ENCODE measurements at places on chromosomes 2 and 18. TPM values are rescaled to one million over a fixed set of nuclear protein-coding genes. Genes with fewer than 3 reads are reported as not detected.

PIEZO2 gene
- polyA plus RNA-seq: 24.5 TPM

RESP18 gene
- polyA plus RNA-seq: not detected

FHOD3 gene
- polyA plus RNA-seq: 1.4 TPM

ACMSD gene
- 3.6 TPM for polyA plus RNA-seq

RANBP2 gene
- 13.5 TPM for polyA plus RNA-seq

LGALSL gene
- 27.9 TPM for polyA plus RNA-seq

KCNG3 gene
- not detected for polyA plus RNA-seq

SERPINB13 gene
- not detected for polyA plus RNA-seq

CBLN2 gene
- 0.56 TPM for polyA plus RNA-seq

DNA sequence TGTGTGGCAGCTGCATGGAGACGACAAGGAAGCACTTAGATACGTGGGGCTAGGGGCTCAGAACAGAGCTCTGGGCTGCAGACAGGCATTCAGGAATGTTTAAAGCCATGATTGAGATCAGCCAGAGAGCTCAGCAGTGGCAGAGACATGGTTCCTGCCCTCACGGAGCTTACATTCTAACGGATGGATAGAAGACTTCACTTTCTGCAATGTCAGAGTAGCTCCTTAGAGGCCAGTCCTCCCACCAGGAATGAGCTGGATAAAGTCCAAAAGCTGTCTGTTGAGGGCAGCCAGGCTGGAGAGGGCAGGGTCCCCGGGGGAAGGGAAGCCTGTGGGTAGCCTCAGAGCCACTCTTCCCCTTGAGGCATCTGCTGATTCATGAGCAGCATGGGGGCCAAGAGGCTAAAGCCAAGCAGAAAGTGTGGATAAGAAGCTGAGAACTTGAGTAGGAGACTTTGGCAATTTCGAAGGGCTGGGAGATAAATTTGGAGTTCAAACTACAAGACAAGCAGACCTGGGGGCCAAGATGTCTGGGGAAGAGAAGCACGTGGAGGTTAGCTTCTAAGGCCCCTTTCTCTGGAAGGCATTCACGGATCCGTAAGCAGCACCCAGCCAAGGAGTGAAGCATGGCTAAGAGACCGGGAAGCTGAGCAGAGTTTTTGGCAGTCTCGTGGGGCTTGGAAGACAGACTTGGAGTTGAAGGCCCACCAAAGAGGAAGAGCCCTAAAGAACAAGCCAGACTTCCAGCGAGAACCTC is 9.7 kb upstream of the CIB4 start:
- H3K4me1 ChIP-seq: peaks cover 45% of the 10 kb centered on the region
- no peak overlapping the region for H3K4me3 ChIP-seq
- no peaks in the 10 kb centered on the region for H3K36me3 ChIP-seq
- peak overlapping the region; percentile 90 for H3K27ac ChIP-seq
- no peaks in the 10 kb centered on the region for H3K27me3 ChIP-seq

GRCh38 chr18:65876310-65876709 is 125.5 kb downstream of the CDH7 start:
- no peak overlapping the region for H3K27ac ChIP-seq
- no peaks in the 10 kb centered on the region for H3K36me3 ChIP-seq
- no peaks in the 10 kb centered on the region for H3K4me1 ChIP-seq
- DNase-seq: no peak

DNA sequence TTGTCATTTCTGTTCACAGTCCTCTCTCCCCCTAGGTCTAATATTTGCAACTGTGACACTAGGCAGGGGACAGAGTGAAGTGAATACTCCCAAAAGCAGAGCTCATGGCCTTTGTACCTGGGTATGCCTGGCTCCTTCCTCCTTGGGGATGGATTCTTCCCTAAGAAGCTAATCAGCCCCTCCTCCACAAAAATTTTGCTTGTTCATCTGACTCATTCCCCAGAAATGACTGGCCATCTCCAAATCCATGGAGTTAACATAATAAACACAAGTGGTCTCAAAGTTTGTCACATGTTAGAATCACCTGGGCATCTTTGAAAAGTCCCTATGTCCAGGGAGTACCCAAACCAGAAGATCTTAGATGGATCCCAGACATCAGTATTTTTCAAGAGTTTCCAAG is 65.3 kb downstream of the SUCLG1 start:
- no peak overlapping the region for H3K4me3 ChIP-seq
- no peaks in the 10 kb centered on the region for H3K4me1 ChIP-seq
- H3K27me3 ChIP-seq: no peaks in the 10 kb centered on the region
- no peak overlapping the region for H3K27ac ChIP-seq
- DNase-seq: no peak

GRCh38 chr2:270861-271260 is 6.1 kb downstream of the ACP1 start:
- DNase-seq: no peak
- peaks cover 4% of the 10 kb centered on the region for H3K4me1 ChIP-seq
- no peaks in the 10 kb centered on the region for H3K27me3 ChIP-seq
- H3K4me3 ChIP-seq: no peak overlapping the region
- no peak overlapping the region for H3K27ac ChIP-seq

DNA sequence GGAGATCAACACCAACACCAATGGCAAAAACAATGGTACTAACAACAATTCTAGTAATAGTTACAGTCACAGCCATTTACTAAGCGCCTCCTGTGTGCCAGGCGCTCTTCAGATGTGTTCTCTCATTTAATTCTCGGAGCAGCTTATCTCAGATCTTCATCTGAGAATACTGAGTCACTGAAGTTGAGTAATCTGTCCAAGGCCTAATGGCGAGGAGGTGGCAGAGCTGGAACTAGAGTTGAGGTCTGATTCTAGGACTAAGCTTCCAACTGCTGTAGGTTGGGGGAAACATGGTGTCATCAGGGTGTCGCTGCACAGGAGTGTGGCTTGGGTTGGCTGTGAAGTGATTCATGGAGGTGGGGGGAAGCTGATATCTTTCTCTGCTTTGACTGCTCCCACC is 156.1 kb downstream of the DYSF start:
- peaks cover 7% of the 10 kb centered on the region for H3K27me3 ChIP-seq
- DNase-seq: no peak
- H3K27ac ChIP-seq: no peak overlapping the region
- no peak overlapping the region for H3K4me3 ChIP-seq
- H3K36me3 ChIP-seq: no peaks in the 10 kb centered on the region

- no peaks in the 10 kb centered on the region for H3K27me3 ChIP-seq
- no peaks in the 10 kb centered on the region for H3K36me3 ChIP-seq
- H3K4me3 ChIP-seq: no peak overlapping the region
- H3K27ac ChIP-seq: peak overlapping the region; percentile 7
- no peak for DNase-seq
These were observed 369.7 kb downstream of the OSR1 start for GRCh38 chr2:18988631-18989232.

- no peak overlapping the region for H3K4me3 ChIP-seq
- no peak overlapping the region for H3K27ac ChIP-seq
- no peaks in the 10 kb centered on the region for H3K4me1 ChIP-seq
- no peaks in the 10 kb centered on the region for H3K27me3 ChIP-seq
- H3K36me3 ChIP-seq: no peaks in the 10 kb centered on the region
- DNase-seq: no peak
These were observed 416.0 kb upstream of the NETO1 start for GRCh38 chr18:73283788-73284187.

DNA sequence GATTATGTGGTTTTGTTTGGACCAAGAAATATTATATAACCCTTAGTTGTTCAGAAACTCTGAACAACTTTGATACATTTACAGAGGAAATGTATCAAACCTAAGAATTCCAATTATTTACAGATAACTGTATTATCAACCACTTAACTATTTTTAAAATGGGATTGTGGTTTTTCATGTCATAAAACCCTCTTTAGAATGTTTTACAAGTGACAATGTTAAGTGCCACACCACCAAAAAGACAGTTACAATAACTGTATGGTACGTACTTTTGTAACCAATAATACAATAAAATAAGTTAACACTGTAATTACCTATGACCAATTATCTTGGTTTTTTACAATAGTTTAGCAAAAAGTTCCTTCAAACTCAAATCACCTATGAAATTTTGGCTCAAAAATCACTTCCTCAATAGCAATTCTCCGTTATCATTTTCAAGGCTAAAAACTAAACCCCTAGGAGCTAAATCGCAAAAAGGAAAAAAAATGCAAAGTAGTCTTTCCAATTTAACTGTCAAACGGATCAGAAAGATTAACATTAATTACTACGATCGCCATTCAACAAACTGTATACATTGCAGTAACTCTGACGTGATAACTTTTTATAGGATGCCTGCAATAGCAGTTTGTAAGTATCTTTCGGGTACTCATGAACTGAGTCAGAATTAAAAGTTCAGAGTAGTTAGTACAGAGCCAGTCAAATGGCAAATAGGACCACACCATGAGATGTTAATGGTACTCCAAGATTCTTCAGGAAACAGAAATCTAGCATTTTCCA is 1.5 kb downstream of the ROCK1 start:
- peak overlapping the region; percentile 98 for H3K27ac ChIP-seq
- peak overlapping the region; percentile 79 for H3K4me3 ChIP-seq
- no peak for DNase-seq
- H3K36me3 ChIP-seq: no peaks in the 10 kb centered on the region
- peaks cover 15% of the 10 kb centered on the region for H3K4me1 ChIP-seq

DNA sequence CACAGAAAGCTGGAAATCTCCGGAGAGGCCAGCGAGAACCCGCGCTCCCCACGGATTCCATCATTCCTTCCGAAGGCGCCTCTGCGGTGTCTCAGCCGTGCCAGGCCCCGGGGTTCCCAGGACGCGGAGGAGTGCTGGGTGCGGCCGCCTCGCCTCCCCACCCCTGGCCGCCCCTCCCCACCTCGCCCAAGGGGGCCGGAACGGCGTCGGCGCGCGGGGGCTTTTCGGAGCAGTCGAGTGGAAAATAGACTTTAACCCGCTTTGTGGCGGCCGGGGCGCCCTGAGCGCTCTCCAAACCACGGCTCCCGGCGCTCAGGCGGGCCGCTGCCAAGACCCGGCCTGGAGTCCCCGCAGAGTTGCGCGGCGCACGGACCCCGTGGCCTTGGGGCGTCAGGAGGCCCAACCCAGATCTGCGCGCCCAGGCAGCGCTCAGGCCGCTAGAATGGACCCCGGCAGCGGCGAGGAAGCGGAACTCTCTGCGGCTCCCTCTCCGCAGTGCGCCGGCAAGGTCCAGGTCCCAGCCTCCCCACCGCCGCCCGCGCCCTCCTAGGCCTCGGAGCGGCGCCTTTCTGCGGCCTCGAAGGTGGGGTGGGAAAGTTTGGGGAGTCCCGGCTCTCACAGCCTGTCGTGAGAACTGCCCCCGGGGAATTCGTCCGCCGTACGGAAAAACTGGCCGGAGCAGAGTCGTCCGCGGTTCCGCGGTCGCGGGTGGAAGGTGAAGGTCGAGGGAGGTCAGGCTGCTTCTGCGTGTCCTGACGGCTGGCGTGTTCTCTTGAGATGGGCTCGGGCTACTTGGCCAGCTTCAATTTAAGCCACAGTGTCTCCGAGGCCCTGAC is 1.2 kb upstream of the EMX1 start:
- H3K4me3 ChIP-seq: peak overlapping the region; percentile 52
- DNase-seq: peak; percentile 79
- no peaks in the 10 kb centered on the region for H3K36me3 ChIP-seq
- H3K27me3 ChIP-seq: peaks cover 96% of the 10 kb centered on the region

DNA sequence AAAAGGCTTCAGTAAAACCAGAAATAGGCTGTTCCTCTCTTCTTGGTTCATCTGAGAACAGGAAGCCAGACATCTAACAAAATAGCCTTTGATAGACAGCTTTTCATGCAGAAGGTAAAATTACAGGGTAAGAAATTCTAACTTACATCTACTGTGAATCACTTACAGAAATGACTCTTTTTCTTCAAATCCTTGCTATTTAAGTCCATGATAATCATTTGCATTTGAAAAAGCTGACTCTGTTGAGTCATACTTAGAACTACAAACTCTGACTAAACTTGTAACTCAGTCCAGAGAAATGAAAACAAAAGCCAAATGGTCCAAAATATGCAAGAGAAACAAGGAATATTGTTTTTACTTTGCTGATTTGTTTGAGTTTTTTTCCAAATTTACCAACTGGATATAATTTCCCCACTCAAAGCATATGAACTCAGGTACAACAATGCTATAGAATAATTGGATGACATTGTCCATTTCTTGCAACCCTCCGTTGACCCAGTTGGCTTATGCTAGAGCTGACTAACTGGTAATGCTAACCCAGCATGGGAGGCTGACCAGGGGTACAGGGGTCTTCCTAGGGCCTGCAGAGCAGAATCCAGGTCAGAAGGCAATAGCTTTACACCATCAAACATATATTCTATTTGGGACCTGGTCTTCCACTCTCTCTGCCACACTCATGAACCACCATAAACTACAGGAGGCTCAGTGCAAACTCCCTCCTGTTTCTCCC is 18.8 kb upstream of the MREG start:
- DNase-seq: no peak
- no peak overlapping the region for H3K4me3 ChIP-seq
- no peak overlapping the region for H3K27ac ChIP-seq
- no peaks in the 10 kb centered on the region for H3K4me1 ChIP-seq

- H3K27ac ChIP-seq: no peak overlapping the region
- no peaks in the 10 kb centered on the region for H3K4me1 ChIP-seq
- H3K36me3 ChIP-seq: no peaks in the 10 kb centered on the region
- no peaks in the 10 kb centered on the region for H3K27me3 ChIP-seq
These were observed 16.0 kb downstream of the INSIG2 start for GRCh38 chr2:118103951-118104940.

GRCh38 chr2:98324181-98324580 is 22.1 kb upstream of the CNGA3 start:
- H3K4me3 ChIP-seq: no peak overlapping the region
- no peak overlapping the region for H3K27ac ChIP-seq
- no peaks in the 10 kb centered on the region for H3K27me3 ChIP-seq
- DNase-seq: no peak

DNA sequence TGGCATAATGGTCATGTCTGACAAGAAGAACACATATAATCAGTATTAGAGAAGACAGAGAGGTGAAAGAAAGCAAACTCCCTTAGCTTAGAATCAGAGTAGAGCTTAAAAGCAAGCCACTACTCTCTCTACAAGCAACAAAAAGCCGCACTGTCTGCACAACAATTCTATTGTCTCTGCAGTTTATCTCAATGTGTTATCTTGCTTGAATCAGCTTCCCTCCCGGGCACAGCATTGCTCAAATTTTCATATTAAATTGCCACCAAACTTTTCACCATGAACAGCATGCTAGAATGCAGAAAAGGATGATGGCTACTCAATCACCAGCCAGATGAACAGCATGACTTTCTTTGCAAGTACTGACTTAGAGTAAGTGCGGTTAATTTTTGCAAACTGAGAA is 356.0 kb upstream of the KYNU start:
- H3K36me3 ChIP-seq: no peaks in the 10 kb centered on the region
- H3K27me3 ChIP-seq: no peaks in the 10 kb centered on the region
- no peak overlapping the region for H3K27ac ChIP-seq
- no peak for DNase-seq
- no peak overlapping the region for H3K4me3 ChIP-seq

DNA sequence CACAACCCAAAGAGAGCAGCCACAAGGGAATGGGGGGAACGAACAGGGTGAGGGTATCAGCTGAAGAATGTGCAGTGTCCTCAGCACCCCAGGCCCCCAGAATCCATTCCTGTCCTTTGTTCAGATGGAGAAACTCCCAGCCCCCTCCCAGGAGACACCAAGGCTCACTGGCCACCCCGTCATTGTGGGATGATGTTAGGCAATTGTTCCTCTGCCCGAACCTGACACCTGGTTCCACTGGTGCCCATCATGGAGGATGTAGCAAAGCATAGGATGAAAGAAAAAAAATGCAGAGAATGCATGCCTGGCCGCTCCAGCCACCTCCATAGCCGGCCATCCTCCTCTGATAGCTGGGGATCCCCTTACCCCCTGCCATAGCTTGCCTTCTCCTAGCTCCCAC is 197.3 kb upstream of the TWIST2 start:
- H3K27ac ChIP-seq: no peak overlapping the region
- H3K27me3 ChIP-seq: no peaks in the 10 kb centered on the region
- DNase-seq: no peak
- H3K4me1 ChIP-seq: no peaks in the 10 kb centered on the region
